Activated CD4-positive, alpha-beta memory T cell treated with anti-CD3 and anti-CD28 coated beads for 36 hours (primary cell): ENCODE measurements at places on chromosomes 5 and 9.

DNA sequence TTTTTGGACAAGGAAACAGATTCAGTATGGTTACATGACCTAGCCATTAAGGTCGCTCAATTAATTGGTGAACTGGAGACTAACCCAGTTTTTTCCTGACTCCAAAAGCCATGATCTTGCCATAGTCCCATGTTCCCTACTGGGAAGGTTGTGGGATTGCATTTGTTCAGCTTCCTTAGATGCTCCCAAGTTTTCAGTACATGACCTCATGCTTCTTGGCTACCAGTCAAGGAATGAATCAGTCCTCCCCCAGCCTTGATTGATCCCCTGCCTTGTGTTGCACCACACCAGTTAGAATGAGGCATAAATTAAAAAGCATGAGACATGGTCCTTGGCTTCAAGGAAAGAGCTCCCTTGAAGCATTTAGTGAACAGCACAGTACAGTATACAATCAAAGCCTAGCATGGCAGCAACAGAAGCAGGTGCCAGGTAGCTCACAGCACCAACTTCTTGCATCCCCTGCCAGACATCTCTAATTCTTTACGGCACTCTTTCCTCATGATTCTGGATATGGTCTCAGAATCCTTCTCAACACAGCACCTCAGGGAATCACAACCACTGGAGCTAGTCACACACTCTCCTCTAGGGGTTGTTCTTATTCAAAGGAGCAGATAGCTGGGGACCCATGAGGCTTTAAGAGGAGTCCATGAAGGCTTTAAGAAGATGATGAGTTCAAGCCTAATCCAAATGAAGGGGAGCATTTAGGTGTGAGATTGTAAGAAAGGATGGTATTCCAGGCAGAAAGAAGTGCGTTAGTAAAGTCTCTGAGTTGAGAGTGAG is 295.5 kb upstream of the CLINT1 start:
- no peak for DNase-seq

GRCh38 chr5:170183816-170184687 is 48.7 kb upstream of the C5orf58 start:
- DNase-seq, result peak; percentile 65

DNA sequence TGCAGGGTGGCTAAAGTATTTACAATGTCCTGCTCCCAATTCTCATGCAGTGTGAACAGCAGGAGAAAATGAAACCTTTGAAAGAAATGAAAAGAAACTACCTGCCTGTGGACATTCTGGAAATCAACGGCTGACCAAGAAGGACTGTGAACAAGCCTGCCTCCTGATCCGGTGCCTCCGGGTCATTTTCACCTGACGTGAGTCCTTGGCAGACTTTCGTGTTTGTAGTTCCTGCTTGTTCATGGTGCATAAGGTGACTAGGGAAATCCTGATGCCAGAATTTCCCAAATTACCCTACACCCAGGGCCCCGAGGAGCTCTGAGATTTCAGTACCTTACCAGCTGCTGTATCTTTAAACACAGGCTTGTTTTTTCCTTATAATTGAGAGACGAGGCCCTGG is 317.5 kb downstream of the TLE1 start:
- DNase-seq, result no peak

DNA sequence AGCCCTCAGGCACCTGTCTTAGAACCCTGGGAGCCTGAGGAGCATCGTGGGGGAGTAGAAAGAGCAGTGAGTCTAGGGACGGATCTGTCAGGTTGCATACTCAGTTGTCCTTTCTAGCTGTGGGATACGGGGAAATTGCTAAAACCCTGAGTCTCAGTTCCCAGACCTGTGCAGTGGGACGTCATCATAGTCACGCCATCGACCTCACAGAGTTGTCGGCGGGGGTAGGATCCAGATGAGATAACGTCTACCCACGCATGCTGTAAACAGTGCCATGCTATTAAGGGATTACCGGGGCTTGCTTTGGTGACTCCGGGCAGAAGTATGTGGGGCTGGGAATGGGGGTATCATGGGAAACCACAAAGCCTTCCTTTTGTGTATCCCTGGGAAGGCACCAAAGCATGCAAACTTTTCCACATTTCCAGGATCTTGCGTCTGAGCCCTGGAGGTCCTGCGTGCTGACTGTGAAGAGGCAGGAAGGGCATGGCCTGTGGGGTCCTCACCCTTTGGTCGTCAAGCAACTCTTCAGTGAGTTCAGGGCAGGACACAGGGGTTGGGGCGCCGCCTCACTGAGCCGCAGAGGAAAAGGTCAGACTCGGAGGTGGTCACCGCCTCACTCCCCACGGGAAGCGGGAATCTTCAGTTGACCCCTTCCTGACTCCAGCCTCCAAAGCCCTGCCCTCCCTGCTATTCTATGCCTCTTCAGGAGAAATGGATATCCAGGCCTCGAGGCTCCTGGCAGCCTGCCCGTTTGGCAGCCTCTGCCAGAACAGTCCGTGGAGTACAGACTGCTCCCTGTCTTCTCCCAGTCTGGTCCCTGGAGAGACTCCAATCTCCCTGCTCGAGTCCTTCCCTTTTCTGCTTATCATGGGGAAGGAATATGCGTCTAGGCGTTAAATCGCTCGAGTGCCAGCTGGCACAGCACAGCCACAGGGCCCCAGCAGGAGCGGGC is 186.8 kb upstream of the KLF9 start:
- no peak for DNase-seq

DNA sequence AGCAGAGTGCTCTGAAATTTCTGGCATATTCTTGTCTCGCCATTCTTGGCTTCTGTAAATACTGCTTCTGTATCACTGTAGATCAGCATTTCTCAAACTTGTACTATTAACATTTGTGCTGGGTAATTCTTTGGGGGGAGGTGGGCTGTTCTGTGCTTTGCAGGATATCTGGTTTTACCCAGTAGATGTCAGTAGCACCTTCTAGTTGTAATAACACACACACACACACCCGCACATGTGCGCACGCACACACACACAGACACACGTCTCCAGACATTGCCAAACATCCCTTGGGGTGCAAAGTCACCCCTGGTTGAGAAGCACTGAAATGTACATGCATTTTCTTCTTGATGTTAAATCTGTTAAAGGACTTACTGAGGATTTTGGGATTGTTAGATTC is 304.1 kb downstream of the MAT2B start:
- DNase-seq, result no peak

DNA sequence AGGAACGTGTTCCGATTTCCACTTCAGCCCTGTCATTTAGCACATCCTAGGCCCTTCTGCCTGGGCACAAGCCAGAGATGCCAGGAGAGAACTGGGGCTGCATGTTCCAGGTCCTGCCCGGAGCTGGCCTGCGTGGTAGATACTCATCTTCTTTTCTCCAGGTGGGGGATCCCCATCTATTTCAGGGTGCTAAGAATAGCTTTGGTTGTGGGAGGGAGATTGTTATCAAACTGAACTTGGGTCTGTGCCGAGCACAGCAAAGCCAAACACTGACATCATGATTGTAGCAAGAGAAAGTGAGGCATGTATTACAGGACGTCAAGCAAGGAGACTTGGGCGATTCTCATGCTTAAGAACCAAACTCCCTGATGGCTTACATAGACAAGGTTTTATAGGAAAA is 18.2 kb downstream of the C9orf153 start:
- peak; percentile 21 for DNase-seq

GRCh38 chr5:176588297-176588696 is 21.7 kb downstream of the GPRIN1 start:
- DNase-seq, result no peak

DNA sequence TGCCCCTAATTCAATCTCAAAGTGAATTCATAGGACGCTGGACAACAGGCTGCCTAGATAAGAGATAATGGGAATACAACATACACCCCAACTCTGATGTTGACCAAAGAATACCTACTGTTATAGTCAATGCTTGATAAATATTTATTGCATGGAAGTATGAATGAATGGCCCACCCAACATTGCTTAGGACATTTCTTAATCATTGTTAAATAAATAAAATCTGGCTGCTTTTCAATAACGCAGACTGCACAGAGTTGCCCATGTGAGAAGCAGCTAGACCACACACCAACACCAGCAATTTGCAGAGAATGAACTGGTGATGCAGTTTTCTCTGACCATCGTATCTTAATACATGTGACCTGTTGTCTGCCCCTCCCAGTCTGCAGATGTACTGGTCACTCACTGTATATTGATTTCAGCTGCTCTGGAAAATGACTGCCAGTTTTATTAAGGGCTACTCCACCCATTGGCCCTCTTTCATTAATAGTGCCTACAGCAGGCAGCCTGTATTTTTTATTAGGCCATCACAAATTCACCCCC is 236.2 kb upstream of the WWC1 start:
- DNase-seq, result no peak

- DNase-seq, result no peak
These were observed 129.1 kb upstream of the MEF2C start for GRCh38 chr5:89011778-89012711.

- no peak for DNase-seq
These were observed 146.5 kb upstream of the TLX3 start for GRCh38 chr5:171162596-171162995.

DNA sequence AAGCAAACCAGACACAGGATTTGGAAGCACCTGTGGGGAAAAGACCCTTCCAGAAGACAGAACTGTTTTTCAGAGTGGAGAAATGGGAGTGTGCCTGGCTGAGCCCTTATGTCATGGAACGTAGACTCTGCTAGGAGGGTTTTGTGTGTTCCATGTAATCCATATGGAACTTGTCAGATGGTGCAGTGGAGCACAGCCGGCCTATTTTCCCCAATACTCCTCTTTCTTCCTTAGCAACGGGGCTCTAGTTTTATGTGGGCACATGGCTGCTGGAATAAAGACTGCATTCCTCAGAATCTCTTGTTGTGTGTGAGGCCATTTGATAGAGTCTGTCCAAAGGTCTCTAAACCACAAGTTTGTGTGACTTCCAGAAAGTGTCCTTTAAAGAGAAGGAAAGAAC is 284.0 kb downstream of the DRD1 start:
- DNase-seq, result no peak

- DNase-seq, result no peak
These were observed 106.7 kb downstream of the INSYN2B start for GRCh38 chr5:169873642-169874041.

DNA sequence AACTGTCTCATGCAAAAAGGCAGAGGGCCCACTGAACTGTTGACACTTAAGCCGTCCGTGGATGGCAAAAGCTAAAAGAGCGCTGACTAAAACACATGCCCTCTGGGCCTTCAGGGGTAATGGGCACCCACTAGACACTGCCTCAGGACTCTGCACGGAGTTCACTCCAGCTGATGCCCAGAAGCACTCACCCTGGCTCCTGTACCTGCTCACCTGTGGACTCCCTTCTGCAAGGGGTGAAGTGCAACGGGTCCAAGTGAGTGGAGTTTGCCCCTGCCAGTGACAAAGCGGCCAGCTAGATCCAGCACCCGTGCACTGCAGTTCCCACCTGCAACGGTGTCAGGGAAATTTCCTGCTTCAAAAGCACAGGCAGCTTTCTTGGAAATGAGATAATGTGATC is 50.2 kb downstream of the SLC1A1 start:
- DNase-seq, result no peak

GRCh38 chr5:59684388-59685190 is 208.9 kb downstream of the PDE4D start:
- no peak for DNase-seq

DNA sequence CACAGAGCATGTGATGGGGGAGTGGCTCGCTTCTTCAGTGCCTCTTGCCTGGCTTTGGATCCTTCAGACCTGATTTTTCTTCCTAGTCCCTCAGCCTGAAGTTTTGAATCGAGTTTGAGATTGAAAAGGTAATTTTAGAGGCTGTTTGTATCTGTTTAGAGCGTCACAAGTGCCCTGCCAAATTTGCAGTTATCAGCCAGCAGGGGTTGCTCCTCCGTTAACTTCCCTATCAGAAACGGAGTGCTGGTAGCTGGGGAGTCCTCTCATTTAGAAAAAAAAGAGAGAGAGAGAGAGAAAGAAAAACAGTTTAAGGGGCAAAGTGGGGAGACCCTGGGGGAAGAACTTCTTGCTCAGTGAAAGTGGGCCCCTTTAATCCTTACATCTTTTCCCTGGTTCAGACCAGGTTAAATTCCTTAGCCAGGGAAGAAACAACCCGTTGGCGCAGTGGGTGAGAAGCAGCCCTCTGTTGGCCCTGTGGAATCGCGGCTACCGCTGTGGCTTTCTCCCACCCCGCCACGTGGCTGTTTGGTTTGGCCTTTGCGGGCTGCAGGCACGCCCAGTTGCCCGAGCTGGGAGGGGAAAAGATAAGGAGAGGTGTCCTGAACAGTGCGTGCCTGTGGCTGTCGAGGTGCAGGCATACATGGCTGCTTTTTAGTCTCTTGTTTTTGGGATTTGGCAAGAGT is 576.7 kb upstream of the ACO1 start:
- no peak for DNase-seq

DNA sequence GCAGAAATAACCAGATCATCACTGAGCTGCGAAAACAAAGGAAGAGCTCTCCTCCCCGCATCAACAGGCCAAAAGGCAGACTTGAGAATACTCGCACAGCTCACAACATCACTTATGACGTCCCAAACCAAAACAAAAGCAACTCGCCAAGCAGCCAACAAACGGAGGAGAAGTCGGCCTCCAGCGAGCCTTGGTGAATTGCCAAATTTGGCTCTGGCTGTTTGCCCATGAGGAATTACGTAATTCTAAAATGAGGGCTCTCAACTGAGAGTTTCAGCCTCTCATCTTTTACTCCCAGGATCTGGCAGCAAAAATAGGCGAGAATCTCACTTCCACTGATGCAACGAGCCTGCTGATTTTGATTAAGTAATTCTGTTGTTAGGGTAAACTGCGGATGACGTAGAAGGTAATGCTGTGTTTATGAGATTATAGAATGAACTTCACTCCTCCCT is 51.7 kb upstream of the SEMA6A start:
- DNase-seq, result no peak

DNA sequence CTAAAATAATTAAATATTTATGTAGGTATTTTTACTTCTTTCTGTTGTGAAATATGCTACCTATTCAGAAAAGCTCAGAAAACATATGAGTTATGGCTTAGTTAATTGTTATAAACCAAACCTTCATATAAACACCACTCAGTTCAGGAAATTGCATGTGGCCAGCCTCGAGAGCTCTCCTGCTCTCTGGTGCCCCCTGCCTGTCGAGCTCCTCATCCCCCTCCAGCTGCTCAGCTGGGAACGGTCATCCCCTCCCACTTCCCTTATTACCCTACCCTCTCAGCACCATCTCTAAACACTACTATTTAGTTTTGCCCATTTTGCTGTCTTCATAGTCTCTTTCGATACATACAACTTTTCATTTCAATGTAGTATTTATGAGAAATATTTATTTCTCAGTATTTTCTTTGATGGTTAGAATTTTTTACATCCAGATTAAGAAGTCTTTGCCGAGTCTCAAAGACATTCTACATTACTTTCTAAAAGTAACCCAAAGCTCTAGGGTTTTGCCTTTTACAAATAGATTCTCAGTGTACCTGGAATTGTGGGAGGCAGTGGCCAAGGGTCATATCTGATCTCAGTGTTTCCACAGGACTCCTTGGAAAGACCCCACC is 51.2 kb upstream of the SEMA4D start:
- peak; percentile 92 for DNase-seq

DNA sequence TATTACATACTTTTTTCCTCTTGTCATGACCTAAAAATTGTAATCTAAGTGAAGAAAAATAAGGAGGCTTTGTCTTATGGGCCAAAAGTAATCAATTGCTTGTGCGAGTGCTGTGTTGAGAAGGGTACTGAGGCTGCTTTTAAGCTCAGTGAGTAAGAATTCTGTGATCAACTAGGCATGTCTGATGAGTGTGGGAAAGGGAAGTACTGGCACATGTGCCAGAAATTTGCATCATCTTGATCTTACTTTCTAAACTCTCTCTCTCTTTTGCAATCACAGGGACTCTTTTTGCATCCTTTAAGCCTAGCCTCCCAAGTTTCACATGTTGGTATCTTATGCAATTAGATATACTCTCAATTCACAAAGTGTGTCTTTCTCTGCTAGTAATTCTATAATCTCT is 329.9 kb downstream of the KIF4B start:
- no peak for DNase-seq
